ENCODE measurements at places on chromosomes 5 and 9.

DNA sequence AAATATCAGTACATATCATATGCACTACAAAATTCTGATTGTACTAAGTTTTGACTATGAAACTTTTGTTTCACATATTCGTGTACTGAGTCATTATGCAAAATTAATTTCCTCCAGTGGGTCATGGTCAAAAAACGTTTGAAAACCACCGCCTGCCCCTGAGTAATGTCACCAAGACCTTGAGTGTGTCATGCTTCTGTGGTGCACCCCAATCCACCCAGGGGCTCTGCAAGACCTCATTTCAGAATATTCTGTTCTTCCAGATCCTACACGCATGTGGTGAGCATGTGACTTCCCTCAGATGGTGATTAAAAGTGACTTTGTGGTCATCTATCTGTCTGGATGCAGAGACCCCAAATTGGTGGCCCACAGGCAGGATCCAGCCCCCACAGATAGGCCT, 31.0 kb downstream of the ABLIM3 start:
- DNase-seq, result no peak

- no peak for DNase-seq
Observed at GRCh38 chr5:56451742-56452141, 218.6 kb upstream of the ANKRD55 start.

DNA sequence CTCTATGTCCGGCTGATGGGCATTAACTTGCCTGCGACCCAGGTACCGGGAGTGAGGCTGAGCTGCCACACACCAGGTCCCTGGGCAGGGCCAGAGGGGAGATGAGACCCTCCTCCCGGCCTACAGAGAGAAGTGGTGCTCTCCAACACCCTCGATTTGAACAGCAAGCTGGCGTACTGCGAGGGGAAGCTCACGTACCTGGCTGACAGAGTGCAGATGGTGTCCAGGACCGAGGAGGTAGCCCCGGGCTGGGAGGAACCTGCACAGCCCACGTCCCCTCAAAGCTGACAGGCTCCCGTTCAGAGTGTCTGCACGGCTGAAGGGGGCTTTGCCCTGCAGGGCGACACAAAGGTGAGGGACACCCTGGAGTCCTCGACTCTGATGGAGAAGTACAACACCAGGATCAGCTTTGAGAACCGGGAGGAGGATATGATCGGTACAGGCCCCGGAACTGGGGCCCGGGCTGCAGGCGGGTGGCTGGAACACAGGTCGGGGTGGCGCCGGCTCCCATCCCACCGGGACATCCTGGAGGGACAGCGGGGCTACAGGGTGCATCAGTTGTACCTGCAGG, 1.0 kb upstream of the RABL6 start:
- DNase-seq, result no peak

- no peak for DNase-seq
Observed at GRCh38 chr5:149273950-149274349, 2.3 kb downstream of the AFAP1L1 start.
